NCI-H510A (cell line): ENCODE measurements at places on chromosomes 5 and 9.

DNA sequence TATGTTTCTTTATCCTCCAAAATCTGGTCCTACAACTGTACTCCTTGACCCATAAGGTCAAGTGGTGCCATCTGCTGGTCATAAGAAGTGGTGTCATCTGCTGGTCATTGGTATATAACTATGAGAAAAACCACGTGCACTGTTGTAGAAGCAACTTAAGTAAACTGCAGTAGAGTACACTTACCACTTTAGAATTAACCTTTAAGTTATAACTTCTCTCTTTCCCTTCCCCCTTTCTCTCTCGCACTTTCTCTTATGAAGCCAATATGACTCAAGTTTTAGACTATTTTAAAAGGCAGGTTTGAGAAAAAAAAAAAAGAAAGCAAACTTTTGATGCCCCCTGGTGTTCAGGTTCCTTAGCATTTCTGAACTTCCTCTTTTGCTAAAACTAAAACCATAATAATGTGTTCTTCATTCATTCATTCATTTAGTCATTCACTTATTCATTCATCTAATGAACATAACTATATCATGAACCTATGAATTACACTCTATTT, 12.8 kb upstream of the MTAP start:
- DNase-seq: no peak

DNA sequence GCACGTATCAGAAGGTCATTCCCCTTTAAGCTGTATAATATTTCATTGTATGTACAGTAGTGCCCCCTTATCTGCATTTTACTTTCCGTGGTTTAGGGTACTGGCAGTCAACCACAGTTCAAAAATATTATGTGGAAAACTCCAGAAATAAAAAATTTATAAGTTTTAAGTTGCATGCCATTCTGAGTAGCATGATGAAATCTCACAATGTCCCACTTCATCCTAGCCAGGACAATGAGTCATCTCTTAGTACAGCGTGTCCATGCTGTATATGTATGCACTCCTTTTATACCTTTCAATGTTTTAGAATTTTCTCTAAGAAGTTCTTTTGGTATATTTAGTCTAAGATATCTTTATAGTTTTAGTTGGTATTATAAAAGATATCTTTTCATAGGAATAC, 115.0 kb upstream of the HAND1 start:
- DNase-seq: no peak

- DNase-seq: no peak
Measured at GRCh38 chr5:67393211-67393610, 196.6 kb upstream of the CD180 start.

DNA sequence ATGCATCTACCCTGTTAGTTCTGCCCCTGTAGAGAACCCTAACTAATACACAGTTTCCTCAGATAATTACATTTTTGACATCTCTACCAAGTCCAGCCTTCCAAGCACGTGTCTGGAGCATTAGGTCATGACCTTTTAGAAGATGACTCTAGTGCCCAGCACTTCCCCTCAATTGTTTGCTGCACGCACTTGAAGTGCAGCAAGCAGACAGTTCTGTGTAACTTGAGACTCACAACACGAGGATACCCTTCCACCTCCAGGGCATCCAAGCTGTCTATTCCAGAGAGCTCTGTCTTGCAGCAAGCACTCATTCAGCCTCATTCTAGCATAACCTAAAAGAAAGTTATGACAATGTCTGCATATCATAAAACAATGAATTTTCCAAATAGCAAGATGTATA, 1410.5 kb upstream of the CDH18 start:
- DNase-seq: peak; percentile 74

DNA sequence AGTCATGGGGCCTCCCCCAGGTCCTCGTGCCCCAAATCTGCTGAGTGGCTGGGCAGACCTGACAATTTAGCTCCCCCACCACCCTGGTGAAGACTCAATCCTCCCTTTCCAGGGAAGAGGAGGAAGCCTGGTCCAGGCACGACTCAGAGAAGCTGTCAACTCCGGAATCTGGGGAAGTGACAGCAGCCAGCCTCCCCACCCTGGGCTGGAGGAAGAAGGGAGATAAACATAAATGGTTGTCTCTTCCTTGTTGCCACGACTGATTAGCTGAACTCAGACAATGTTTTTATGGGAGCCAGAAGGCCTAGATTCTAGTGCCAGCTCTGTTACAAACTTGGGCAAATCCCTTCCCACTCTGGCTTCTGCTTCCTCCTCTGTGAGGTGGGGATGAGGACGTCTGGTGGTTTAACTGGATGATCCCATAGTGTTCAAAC, 15.4 kb downstream of the CCDC69 start:
- no peak for DNase-seq

DNA sequence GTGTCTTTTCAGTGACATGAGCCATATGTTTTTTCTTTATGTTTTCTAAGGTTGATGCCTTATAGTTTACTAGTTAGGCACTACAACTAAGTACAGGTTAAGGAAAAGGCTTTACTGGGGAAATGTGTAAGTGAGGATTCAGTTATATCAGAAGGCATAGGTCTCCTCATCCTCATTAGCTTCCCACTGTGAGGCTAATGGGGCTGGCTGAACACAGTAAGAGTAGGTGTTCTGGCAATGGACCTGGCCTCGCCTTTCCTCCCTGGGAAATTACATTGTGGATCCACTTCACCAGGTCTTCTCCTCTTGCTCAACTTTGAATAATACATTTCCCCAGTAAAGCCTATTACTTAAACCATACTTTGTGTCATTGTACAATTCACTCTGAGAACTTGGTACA, 225.5 kb downstream of the PTPRD start:
- no peak for DNase-seq

GRCh38 chr5:23490993-23491392, 16.4 kb upstream of the PRDM9 start:
- DNase-seq: no peak

DNA sequence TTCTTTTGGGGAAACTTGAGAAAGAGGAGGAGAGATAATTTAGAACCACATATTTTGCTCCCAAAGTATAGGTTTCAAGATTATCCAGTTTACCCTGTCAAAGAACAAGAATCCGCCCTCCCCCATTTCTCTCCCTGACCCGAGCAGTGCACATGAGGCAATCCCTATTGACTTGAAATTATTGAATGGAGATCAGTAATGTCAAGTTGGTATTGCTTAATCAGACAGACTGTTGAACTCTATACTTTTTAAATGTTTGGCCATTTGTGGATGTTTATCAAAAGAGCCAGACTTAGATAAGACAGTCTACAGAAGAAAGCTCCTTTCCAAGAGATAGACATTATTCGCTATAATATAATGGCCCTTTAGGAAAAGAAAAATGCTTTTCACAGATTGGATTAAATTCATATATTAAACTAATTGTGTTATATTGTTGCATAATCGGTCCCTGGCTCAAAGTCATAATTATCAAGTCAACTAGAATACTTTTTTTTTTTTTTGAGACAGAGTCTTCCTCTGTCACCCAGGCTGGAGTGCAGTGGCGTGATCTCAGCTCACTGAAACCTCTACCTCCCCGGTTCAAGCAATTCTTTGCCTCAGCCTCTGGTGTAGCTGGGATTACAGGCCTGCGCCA, 5.3 kb downstream of the SLC25A25 start:
- DNase-seq: no peak

DNA sequence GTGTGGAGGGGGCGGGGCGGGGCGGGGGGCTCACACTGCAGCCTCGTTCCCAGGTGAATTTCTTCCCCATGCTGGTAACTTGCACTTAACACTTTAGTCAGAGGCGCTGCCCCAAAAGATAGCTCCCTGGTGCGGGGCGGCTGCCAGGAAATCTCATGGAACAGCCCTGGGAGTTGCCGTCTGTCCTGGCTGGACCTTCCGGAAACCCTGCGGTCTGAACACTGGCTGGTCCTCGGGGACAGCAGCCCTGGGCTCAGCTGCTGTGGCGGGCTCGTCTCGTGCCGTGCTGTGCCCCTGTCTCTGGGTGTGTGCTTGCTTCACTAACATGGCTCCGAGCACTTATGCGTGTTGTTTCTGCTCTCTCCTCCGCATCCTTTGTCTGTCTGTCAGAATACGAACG, 25.8 kb downstream of the PTGES2 start:
- no peak for DNase-seq

DNA sequence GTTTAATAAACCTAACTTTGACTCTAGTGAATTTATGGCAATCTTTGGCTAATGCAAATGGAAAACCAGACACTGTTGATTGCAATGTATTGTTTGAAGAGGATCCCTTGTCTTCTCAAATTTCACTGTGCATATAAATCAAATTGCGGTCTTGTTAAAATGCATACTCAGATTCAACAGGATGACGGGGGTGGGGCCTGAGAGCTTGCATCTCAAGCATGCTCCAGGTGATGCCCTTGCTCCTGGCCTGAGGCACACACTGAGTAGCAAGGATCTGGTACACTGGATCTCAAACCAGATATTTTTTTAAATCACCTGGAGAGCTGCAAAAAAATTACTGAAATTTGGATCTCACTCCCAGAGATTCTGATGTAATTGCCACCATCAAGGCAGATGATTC, 463.7 kb downstream of the DNAH5 start:
- peak; percentile 84 for DNase-seq

GRCh38 chr5:104606258-104606829, 1043.8 kb upstream of the NUDT12 start:
- DNase-seq: no peak

GRCh38 chr9:101995231-101995630, 256.8 kb upstream of the GRIN3A start:
- no peak for DNase-seq

DNA sequence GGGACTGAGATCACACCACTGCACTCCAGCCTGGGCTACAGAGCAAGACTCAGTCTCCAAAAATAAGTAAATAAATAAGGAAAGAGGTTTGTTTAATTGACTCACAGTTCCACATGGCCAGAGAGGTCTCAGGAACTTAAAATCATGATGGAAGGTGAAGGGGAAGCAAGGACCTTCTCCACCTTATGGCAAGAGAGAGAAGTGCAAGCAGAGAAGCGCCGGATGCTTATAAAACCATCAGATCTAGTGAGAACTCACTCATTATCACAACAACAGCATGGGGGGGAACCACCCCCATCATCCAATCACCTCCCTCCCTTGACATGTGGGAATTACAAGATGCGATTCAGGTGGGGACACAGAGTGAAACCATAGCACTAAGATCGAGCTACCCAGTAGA, 22.8 kb upstream of the RGMB start:
- DNase-seq: no peak

GRCh38 chr9:133576031-133576874, 32.9 kb downstream of the FAM163B start:
- DNase-seq: peak; percentile 64

DNA sequence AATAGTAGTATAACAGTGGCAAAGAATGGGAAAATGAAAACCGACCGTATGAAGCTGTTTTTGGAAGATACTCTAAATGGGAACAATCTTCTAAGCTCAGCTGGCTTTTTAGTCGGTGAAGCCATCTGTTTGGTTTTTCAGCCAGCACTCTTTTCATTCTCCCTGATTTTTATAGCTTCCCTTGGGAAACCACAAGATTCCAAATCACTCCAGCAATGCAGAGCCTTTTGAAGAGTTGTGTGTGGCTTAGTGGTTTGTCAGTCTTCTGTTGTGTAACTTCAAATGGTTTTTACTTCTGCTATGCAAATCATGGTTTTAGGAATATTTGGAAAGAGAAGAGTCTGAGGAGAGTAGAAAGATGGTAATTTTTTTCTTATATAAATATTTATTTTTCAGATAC, 180.7 kb downstream of the KDM4C start:
- no peak for DNase-seq

- DNase-seq: no peak
Measured at GRCh38 chr5:33969572-33970452, 14.7 kb downstream of the SLC45A2 start.

GRCh38 chr9:123998970-123999621, 12.5 kb upstream of the LHX2 start:
- no peak for DNase-seq

GRCh38 chr5:111337688-111338087, 113.5 kb downstream of the CAMK4 start:
- no peak for DNase-seq

GRCh38 chr5:175406300-175406699, 37.7 kb downstream of the DRD1 start:
- no peak for DNase-seq

- DNase-seq: no peak
Measured at GRCh38 chr5:66118304-66118703, 25.8 kb upstream of the SREK1 start.

DNA sequence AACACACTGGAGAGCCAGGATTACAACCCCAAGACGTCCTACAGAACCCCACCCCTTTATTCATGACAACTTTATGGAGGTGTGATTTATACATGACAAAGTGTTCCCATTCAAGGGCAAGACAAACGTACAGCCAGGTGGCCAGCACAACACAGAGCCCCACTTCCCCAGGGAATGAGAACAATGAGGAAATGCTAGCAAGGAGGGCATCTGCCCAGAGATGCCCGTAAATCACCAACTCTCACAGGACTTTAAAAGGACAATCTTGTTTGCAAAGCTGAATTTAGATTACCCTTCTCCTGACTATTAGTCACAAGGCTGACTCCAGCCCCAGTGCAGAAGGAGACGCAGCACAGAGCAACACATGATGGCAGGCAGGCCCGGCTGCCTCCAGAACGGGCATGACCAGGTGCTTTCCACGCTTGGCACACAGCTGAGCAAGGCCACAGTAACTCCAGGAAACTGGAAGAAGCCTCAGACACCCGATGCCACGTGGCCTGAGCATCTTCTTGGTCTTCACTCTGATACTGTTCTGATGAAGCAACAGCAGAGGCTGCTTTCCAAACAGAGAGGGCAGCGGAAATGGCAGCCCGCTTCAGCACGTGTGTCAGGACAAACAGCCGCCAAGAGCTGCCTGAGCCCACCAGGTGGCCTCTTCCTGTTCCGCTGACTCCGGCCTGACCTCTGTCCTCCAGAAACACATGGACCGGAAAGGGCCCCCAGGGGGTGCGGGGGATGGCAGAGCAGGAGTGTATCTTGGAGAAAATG, 51.4 kb downstream of the ROR2 start:
- peak; percentile 63 for DNase-seq

DNA sequence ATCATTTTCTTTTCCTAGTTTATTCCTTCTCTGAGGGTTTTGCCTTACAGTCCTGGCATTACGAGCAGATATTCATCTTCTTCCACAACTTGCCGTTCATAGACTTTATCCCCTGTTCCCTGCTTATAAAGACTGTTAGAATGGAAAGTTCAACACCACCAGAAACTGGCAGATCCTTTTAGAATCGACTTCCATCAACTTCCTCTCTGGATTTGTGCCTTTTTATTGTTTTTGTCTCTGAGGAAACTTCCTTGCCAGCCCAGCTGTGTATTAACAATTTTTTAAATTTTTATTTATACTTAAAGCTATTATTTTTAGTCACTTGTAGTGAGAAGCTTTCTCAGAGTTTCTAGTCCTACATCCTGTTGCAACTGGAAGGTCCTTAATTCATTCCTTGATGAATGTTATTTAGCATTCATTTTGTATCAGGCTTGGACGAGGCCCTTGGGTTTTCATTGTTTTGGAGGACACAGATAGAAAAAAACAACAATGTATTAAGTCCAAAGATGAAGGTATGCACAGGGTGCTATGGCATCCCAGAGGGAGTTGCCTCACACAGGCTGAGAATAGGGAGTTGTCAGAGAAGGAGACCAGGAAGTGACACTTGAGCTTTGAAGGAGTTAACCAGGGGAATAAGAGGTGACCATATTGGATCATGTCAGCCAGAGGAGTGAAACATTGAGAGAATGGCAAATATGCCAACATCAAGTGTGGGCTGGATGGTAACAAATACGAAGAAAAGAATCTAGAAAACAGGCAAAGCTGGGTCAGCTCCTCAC, 81.3 kb downstream of the ADAMTSL1 start:
- no peak for DNase-seq
